ENCODE measurements at places on chromosomes 4 and X.

DNA sequence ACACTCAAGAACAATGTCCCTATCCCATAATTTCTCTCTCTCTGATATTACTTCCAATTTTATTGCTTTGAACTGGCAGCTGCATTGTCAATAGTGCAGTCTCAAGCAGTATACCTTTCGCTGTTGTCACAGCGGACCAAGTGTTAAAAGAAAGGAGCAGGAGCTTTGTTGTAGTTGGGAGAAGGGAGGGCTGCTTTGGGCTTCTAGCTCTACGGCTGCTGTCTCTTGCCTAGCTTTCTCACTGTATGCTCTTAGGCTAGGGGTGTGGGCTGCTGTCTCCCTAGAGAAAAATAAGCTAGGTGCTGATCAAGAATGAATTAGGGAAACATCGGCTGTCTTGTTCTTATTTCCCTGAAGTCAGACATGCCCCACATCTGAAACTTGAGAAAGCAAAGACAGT lies 52.5 kb downstream of the TRPC5OS start:
- DNase-seq = no peak

DNA sequence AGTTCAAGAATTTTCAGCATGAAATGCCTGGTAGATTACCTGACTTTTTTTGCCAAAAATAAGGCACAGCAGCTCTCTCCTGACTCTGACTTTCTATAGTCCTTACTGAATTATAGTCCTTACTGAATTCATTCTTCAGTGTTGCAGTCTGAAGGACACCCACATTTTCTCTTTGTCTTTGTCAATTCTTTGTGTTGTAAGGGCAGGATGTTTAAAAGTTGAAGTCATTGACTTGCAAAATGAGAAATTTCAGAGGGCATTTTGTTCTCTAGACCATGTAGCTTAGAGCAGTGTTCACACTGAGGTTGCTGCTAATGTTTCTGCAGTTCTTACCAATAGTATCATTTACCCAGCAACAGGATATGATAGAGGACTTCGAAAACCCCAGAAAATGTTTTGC lies 168.0 kb downstream of the SOWAHB start:
- DNase-seq = no peak

DNA sequence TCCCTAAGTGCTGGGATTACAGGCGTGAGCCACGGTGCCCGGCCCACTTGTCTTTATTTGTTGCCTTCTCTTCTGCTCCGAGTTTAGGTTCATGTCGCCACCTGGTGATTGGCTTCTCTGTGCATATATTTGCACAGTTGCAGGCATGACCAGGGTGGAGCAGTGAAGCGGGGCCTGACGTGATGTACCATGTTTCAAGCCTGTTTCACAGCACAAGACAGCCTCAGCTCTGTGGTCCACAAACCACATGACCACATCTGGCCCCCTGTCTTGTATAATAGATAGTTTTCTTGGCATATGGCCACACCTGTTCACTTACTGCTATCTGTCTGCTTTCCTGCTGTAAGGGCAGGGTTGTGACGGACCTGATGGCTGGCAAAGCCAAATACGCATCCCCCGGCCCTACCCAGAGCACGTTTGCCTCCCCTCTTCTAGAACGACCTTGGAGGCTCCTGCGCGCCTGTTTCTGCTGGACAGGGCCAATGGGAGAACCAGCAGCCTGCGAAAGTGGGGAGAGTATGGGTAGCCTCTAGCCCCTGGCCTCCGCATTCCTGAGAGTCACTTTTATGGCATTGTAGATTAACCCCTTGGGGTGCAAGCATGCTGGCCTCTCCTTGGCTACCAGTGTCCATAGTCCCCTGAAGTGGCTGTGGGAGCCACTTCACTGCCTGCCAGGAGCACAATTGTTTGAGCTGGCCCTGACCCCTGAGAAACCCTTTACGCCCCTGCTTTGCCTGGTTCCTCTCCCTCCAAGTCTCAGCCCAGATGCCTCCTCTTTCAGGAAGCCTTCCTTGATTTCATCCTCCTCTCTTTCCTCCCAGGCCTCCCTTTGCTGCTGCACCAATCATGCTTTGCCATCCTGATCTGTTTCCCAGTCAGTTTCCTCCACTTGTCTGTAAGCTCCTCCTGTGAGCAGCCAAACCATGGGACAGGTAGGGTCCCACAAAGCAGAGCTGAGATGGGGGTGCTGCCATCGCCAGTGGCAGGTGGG lies 6.0 kb upstream of the SH3TC1 start:
- DNase-seq = peak; percentile 82

- DNase-seq = no peak
Observed at GRCh38 chr4:155248002-155248896, 39.8 kb downstream of the NPY2R start.

- no peak for DNase-seq
Observed at GRCh38 chr4:34861666-34862065, 1382.6 kb downstream of the ARAP2 start.

DNA sequence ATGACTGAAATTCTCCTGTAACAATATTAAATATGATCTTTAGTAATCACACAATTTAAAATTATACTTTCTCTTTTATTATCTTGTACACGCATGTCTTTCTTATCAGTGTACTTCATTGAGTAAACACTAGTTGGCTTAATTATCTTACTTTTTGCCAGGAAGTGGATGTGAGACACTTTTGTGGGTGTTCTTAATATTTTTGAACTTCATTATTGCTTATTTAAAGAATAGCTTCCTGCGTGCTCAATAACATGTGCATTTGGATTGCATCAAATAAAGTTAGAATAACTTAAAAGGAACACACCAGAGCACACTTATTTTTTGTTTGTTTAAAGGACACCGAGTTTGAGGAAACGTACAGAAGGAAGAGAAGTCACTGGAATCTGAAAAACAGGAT lies 128.5 kb upstream of the VEGFC start:
- no peak for DNase-seq

- DNase-seq = no peak
Observed at GRCh38 chr4:10197952-10198351, 81.4 kb upstream of the WDR1 start.

DNA sequence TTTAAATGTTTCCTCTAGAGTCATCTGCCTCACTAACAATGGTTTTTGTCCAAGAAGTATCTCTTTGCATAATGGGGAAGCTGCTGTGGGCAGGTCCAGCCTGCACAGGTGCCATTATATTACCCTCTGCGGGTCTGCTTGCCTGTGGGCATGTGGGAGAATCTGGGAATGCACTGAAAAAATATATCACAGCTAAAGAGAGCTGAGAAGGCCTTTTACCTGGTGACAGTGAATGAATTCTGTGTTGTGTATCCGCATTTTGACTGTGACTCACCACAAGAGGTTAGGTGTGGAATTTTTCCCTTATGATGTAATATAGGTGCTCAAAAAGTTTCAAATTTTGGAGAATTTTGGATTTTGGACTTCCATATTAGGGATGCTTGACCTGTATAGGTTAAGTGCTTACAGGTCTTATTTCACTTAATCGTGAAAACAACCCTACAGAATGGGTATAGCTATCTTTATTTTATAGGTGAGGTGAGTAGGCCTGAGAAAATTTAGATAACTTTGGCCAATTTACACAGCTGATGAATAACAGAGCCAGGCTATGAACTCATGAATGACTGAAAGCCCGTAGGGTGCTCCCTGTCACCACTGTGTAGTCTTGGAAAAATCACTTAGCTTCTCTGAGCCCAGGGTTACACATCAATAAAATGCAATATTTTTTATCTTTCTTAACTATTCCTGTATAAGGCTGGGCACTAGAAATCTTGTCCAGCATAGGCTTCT lies 198.0 kb upstream of the EPHA5 start:
- DNase-seq = no peak

- DNase-seq = no peak
Observed at GRCh38 chrX:98338544-98338943, 1454.8 kb downstream of the RPA4 start.

DNA sequence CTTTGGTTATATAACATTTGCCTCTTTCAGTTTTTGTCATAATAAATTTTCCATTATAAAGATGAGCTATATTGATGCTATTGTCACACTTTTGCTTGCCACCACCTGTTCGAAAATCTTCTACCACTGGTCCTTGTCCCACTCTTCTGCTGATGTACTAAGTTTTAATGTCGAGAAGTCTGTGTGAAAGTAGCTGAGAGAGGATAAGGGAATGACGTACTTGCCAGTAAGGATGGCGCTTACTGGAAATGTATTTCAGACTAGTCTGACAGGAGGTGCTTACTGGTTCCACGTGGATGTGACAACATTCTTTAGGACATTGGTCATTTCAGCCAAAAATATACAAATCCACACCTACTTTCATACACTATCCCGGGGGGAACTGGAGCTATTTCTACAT lies 132.7 kb upstream of the NR3C2 start:
- no peak for DNase-seq

DNA sequence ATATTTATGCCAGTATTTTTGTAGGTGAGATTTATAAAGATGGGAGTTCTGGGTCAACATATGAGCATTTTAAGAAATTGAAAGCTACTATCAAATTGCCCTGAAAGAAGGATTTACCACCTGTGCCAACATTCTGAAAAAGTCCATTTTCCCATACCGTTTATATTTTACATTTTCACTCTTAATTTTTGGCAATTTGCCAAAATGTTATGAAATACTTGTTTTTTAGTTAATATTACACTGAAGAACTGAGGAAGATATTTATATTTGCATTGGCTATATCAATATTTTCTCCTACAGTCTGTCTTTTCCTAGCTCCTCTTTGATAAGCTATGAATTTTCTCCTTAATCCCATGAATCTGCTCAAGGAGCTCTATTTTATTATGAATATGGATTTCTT lies 52.4 kb downstream of the DCHS2 start:
- no peak for DNase-seq

DNA sequence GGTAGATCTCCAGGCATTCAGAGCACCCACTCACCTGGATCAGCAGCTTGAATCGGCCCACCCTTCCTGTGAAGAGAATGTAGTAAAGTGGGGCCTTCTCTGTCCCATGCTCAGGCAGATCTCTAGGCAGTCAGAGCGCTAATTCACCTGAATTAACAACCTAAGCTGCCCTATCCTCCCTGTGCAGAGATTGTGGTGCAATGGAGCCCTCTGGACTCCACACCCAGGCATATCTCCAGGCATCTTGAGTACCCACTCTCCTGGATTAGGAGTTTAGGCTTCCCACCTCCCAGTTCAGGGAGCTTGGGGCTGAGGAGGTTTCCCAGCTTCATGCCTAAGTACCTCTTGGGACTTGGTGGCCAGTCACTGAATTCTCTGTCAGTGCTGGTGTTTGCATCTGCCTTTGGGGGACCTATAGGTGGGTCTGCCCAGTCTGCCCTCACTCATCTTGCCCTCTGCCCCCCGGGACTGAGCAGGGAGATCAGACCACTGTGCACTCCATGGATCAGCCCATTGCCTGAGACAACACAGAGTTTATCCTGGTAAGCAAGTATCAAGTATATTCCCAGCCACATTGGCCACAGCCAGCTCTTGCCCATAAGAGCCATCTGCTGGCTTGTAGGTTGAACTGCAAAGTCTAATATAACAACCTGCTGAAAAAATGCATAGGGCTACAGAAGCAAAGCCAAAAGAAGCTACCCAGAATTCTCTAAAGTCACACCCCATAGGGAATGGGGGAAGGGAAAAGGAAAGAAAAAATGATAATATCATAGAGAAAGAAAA lies 372.9 kb downstream of the KLHL13 start:
- DNase-seq = peak; percentile 10

GRCh38 chr4:159481936-159482335 lies 379.1 kb downstream of the RAPGEF2 start:
- DNase-seq = no peak

DNA sequence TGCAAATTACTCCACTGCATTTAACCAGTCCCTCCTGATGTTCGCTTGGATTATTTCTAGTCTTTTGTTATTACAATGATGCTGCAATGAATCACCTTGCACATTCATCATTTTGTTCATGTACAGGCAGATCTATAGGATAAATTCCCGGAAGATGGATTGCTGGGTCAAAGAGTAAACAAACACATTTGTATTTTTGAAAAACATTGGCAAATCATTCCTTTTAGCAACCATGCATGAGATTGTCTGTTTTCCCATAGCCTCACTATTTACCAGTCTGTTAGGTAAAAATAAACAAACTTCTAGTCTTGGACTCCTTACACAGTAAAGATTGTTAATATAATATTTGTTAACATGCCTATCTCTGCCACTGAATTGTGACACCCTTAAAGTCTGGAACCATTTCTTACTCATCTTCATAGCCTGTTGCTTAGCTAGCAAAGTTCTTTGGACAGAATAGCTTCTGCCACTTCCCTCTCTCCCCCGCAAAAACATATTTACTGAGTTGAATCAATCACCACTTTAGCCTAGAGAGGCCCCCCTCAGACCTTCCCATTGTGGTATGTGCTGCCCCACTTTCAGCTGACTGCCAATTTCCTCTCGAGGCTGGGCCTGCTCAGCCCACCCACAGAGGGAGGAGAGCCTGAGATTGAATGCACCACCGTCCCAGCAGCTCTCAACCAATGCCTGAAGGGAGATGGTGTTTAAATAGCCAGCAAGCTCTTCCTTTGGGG lies 108.4 kb upstream of the ATXN3L start:
- DNase-seq = peak; percentile 1

GRCh38 chr4:11480683-11481082 lies 52.0 kb upstream of the HS3ST1 start:
- no peak for DNase-seq

- no peak for DNase-seq
Observed at GRCh38 chr4:71074452-71075299, 81.2 kb downstream of the DCK start.

- DNase-seq = no peak
Observed at GRCh38 chr4:5757091-5757490, 46.1 kb downstream of the EVC start.

- DNase-seq = no peak
Observed at GRCh38 chr4:140944572-140944971, 188.4 kb upstream of the TBC1D9 start.

DNA sequence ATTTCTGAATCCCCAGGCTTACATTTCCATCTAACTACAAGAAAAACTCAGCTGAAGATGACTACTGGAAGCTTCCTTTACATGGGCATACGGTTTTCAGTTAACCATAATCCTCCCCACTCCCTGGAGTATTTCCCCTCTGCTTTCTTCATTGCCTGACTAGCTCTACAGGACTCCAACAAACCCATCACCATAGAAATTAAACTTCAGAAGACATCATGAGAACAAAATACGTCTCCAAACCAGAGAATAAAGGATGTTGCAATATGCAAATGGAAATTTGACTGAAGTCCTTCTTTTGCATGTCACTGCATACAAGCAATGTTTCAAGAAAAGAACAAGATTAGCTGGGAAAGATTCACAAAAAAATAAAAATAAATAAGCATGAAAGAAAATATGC lies 170.2 kb upstream of the PCDH18 start:
- DNase-seq = no peak

- DNase-seq = no peak
Observed at GRCh38 chr4:70868778-70869177, 29.1 kb upstream of the GRSF1 start.

All from HT-29 (cell line).